ENCODE measurements at places on chromosomes 2 and 18.
A peak's percentile ranks its signal among the peaks of the same experiment; 100 is the strongest.

- no peak for DNase-seq
Observed at GRCh38 chr2:214593727-214594126, 182.9 kb downstream of the VWC2L start.

GRCh38 chr2:31226266-31226665 lies 7.7 kb upstream of the EHD3 start:
- no peak for DNase-seq

GRCh38 chr2:147989809-147990403 lies 30.6 kb downstream of the ORC4 start:
- DNase-seq = no peak

DNA sequence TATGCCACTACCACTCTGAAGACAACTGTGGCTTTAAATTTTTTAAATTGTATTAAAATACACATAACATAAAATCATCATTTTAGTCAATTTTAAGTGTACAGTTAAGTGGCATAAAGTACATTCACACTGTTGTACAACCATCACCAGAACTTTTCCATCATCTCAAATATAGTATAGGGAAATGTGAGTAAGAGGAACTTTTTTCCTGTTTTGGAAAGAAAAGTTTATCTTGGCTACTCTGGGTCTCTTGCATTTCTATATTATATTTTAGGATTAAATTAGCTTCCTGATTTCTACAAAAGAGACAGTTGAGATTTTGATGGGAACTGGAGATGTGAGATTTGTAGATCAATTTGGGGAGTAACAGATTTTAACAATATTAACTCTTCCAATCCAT lies 3.3 kb downstream of the TPGS2 start:
- no peak for DNase-seq

DNA sequence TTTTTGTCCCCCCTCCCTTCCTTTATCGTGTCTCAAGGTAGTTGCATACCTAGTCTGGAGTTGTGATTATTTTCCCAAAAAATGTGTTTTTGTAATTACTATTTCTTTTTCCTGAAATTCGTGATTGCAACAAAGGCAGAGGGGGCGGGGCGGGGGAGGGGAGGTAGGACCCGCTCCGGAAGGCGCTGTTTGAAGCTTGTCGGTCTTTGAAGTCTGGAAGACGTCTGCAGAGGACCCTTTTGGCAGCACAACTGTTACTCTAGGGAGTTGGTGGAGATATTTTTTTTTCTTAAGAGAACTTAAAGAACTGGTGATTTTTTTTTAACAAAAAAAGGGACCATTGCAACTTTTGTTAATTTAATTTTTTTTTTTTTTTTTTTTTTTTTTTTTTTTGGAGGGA lies 2.1 kb downstream of the SOX11 start:
- no peak for DNase-seq

DNA sequence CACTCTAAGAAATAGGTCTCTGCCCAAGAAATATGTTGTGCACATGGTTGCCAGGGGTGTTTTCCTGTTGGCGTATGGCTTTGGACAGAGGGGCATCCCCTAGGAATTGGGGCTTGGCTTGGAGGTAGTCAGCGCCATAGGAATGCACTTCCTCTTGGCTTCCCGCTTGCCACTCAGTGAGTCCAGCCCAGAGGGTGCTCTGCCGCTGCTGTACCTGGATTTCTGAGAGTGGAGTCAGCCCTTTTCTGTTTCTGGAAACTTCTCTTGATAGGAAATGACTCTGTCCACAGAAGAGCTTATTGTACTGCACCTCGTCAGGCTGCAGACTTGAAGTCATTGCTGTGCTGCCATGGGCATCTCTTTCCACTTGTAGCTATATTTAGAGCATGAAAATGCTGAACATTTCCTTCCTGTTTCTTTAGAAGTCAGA lies 116.7 kb upstream of the MGAT5 start:
- DNase-seq = no peak

- DNase-seq = no peak
Observed at GRCh38 chr2:201931951-201932350, 101.7 kb upstream of the FZD7 start.

DNA sequence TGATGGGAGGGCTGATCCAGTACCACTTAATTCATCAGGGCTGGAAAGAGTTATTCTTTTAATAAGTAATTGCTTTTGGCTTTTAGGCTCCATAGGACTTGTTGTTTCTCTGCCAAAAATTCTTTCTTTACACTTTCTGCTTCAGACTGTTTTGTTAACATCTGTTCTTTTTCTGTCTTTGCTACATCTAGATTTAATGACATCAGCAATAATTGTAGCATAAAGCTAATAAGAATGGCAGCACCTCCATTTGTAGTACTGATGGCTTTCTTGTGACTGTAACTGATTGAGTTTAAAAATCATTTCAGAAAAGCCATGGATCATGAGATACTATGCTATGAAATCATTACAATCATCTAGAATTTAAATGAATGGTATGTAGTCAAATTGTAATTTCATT lies 46.4 kb upstream of the ACKR3 start:
- no peak for DNase-seq

GRCh38 chr2:120771111-120771780 lies 35.6 kb downstream of the GLI2 start:
- DNase-seq = no peak

DNA sequence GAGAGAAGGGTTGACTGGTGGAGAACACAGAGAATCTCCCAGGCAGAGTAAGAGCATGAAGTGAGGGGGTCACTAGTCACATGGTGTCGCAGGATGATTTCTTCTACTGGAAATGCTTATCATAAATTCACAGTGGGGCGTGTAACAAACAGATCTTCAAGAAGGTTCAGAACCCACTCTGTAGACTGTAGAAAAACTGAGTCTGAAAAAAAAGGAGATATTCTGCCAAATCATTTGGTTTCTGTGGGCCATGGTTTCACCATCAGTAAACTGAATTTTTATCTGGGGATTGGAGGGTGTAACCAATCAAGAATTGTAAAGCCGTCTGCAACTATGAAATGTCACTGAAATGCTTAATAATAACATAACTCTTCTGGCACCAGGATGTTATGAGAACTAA lies 15.0 kb downstream of the TPGS2 start:
- DNase-seq = no peak

DNA sequence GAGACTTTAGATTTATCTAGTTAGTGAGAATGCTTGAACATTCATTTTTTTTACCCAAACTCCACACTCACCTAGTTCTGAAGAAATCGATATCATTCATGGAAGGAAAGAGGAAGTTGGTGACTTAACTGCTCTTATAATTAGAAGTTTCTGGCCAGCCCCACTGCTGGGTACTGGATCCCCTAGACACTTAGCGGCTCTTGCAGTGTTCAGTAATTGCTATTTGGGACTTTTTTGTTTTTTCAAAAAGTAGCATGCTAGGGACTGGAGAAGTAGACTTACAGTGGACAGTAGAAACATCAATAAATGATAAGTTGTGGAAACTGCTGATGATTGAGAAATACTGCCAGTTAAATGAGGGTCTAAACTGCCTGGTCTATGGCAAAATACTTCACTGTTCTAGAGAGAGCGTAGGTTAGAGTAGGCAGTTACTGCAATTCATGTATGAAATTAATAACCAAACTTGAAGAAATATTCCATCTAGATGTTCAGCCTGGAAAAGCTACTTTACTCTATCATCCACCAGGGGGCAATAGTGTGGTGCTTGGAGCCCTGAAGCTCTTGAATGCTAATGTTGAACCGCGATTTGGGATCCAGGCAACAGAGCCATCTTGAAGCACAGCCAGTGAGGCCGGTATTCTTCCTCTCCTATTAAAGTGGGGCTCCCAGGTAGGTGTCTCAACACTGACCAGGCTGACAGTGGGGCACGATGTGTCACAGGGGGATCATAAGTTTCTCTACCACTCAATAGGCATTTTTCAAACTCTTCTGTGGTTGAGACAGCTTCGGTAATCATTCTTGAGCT lies 146.1 kb upstream of the SESTD1 start:
- peak; percentile 46 for DNase-seq

DNA sequence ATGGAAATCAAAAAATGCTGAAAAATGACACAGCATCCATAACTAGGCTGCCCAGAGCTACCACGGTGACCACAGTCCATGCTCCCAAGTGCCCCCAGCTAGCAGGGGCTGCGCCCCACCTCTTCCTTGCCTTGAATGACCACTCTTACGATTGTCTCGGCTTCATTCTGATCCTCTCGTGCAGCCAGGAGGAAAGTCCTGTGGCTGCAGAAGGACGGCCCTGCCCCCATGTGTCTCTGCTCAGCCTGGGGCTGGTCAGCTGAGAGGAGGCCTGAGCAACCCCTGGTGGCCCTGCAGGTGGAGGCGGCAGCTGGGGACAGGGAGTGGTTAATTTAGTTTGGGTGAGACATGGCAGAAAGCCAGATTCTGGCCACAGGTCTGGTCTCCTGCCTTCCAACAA lies 54.3 kb downstream of the KCNF1 start:
- no peak for DNase-seq

DNA sequence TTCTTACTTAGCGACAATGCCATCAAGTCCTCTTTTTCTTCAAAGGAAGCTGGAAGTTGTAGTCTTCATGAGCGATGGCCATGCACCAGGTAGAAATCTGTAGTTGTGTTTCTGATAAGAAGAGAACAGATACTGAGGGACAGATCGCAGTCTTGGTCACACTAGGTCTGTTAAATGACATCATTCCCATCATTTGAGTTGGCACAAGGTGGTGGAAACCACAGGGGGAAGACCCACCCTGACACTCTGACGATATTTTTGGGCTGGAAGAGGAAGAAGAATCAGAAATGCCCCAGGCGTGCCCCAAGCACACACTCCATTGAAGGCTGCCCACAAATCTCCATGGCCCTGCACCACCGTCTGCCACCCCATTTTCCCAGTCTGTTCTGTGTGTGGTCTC lies 89.0 kb upstream of the BOD1L2 start:
- no peak for DNase-seq

GRCh38 chr18:26460449-26461091 lies 87.8 kb downstream of the KCTD1 start:
- no peak for DNase-seq

GRCh38 chr2:172685467-172685866 lies 50.2 kb upstream of the RAPGEF4 start:
- DNase-seq = no peak

DNA sequence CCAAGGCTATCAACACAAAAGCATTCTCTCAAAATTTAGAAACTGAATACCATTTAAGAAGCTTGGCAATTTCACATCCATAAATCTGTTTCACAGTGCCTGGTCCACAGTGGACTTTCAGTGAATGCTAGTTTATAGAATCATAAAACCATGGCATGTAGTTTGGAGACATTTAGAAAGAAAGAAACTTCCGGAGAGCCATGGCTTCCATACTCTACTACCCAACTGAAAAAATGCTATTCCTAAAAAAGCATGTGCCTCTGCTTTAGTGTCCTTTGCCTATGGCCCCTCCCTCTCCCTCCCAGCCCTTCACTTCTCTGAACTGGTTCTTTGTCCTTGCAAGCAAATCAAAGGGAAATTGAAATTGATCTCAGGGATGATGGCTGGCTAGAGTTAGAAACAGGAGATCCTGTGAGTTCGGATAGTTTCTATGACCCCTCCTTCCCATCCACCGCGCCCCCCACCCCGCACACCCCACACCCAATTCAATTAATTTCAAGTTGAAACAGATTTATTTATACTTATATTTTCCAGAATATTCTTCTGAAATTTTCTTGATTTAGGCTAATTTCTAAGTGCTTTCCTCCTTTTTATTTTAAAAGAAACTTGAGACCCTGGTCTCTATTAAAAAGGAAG lies 248.3 kb downstream of the TRIB2 start:
- no peak for DNase-seq

GRCh38 chr2:99858951-99859596 lies 283.3 kb downstream of the AFF3 start:
- DNase-seq = no peak

DNA sequence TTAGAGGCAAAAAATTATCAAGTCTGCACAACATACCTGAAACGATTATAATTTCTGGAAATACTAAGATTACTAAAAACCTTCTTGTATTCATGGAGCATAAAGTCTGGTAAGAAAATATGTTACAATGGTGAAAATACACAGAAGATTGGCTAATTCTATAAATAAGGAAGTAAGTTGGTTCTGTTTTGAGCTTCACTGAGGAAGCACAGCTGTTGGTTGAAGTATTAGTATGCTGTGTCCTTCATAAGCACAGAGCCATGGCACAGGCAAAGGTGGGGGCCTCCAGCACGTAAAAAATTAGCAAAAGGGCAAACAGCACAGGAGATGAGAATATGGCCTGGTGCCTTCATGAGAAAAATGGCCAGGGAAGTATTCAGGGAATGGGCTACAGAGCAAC lies 40.4 kb upstream of the ANKRD62 start:
- no peak for DNase-seq

GRCh38 chr2:25368660-25369059 lies 26.9 kb upstream of the DNMT3A start:
- no peak for DNase-seq

GRCh38 chr2:238422285-238422684 lies 4.4 kb upstream of the ASB1 start:
- DNase-seq = no peak

DNA sequence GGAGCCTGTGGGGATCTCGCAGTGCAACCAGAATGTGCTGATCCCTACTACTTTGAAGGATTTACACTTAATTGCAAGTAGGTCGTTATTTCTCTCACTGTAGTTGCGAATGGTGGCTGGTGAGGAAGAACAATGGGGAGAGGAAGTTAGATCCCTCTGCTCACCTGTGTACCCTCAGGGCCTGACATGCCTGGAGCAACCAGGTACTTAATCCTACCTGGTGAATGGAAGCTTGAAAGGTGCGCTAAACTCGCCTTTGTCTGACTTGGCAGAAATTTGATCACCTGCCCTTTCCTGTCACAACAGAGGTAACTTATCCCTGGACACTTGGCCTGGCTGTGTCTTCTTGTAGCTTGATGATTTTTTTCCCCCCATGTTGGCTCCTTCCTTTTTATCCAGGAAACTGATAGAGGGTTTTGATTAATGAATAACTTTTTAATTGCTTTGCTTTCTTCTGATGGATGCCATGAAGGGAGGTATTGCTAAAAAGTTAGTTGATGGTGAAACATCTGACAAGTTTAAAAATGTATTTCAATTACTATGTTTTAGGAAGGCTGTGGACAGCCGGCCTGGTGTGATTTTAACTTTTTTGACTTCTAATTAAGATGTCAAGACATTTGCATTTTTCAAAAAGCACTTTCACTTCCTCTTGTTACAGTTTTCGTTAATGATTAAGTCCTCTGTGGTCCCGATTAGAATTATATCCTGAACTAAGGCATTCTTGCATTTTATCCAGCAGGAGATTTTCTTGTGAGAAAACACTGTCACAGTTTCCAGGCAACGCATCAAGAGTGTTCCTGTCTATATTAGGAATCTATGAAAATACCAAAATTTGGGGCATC lies 9.2 kb downstream of the SGPP2 start:
- no peak for DNase-seq

- DNase-seq = peak; percentile 78
Observed at GRCh38 chr2:136135921-136136906, 18.3 kb upstream of the CXCR4 start.

DNA sequence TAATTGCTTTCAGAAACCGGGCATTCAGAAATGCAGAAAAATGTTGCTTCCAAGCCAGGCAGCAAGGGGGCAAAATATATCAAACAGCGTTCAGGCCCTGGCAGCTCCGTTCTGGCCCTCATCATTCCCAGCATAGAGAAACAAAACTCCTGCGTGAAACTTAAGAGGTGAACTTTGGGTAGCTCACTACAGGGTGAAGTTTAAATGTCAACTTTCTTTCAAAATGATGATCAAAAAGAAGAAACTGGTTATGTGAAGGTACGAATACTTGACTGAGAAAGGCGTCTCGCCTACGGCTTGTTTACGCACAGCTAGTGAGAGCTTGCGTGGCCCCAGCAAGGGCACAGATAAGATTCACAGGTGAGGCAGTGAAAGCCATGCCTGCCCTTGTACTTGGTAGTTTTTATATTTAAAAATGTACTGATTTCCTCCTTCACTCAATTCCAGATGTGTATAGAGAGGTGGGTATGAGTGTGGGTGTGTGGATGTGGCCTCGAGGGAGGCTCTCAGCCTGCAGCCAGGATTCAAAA lies 127.5 kb downstream of the NFATC1 start:
- peak; percentile 46 for DNase-seq

Measured in CD4-positive, alpha-beta T cell (primary cell).